ENCODE measurements at places on chromosomes 16 and 17. TPM values are rescaled to one million over a fixed set of nuclear protein-coding genes. Genes with fewer than 3 reads are reported as not detected.

Gene NPIPA5
- 0.64 TPM for total RNA-seq

Gene IL21R
- 0.43 TPM for total RNA-seq

Gene SLC38A8
- total RNA-seq, result not detected

Gene ASPHD1
- total RNA-seq, result 7.8 TPM

Gene TBC1D3H
- not detected for total RNA-seq

Gene BCAR1
- total RNA-seq, result 87.2 TPM

Gene CCL7
- not detected for total RNA-seq

Gene OR4D1
- total RNA-seq, result not detected

Gene CACNG4
- not detected for total RNA-seq

Gene ST6GALNAC2
- total RNA-seq, result 1.9 TPM

Gene MLKL
- total RNA-seq, result 8.7 TPM

Gene MYCBPAP
- total RNA-seq, result 0.64 TPM

Gene EVPLL
- total RNA-seq, result not detected

Gene VMO1
- 0.64 TPM for total RNA-seq

Gene ETV4
- 4.7 TPM for total RNA-seq

Gene KRT39
- total RNA-seq, result not detected

Gene PRR29
- under 0.01 TPM for total RNA-seq

Gene KRTAP1-1
- not detected for total RNA-seq

Gene RDM1
- 0.43 TPM for total RNA-seq

Gene TMEM220
- 3.5 TPM for total RNA-seq

Gene ABCC11
- under 0.01 TPM for total RNA-seq

Gene ZSCAN10
- under 0.01 TPM for total RNA-seq

Gene KREMEN2
- under 0.01 TPM for total RNA-seq

Gene NOMO2
- 101 TPM for total RNA-seq

Gene NAGS
- 0.64 TPM for total RNA-seq

Gene RNF43
- total RNA-seq, result not detected

All from fibroblast of villous mesenchyme (primary cell).